ENCODE measurements at places on chromosomes 2 and 18. TPM values are rescaled to one million over a fixed set of nuclear protein-coding genes. Genes with fewer than 3 reads are reported as not detected.

LONRF2 gene
- 0.08 TPM for total RNA-seq

CRYGC gene
- total RNA-seq, result not detected

VIT gene
- not detected for total RNA-seq

PRKAG3 gene
- total RNA-seq, result not detected

PRSS56 gene
- not detected for total RNA-seq

PPP4R1 gene
- total RNA-seq, result 49.8 TPM

TAF4B gene
- 19.1 TPM for total RNA-seq

FLACC1 gene
- total RNA-seq, result 0.97 TPM

REG1B gene
- not detected for total RNA-seq

MEMO1 gene
- total RNA-seq, result 73.1 TPM

DNAJB2 gene
- total RNA-seq, result 50.2 TPM

TXNDC2 gene
- total RNA-seq, result not detected

NT5DC4 gene
- not detected for total RNA-seq

KLHL29 gene
- 0.21 TPM for total RNA-seq

DHRS9 gene
- 0.19 TPM for total RNA-seq

ZAP70 gene
- total RNA-seq, result 206 TPM

SMC6 gene
- 25.8 TPM for total RNA-seq

KCNJ3 gene
- not detected for total RNA-seq

All from activated CD8-positive, alpha-beta memory T cell treated with anti-CD3 and anti-CD28 coated beads for 36 hours (primary cell).